ENCODE measurements at places on chromosomes 12 and 14. TPM values are rescaled to one million over a fixed set of nuclear protein-coding genes. Genes with fewer than 3 reads are reported as not detected.

The NAV3 gene
- 4.7 TPM for total RNA-seq

The POTEM gene
- total RNA-seq = not detected

The AQP2 gene
- total RNA-seq = not detected

The NEMF gene
- 61.3 TPM for total RNA-seq

The MMP14 gene
- 41.3 TPM for total RNA-seq

The CLECL1 gene
- total RNA-seq = not detected

The CDCA3 gene
- total RNA-seq = not detected

The OVCH1 gene
- total RNA-seq = not detected

The HOXC5 gene
- total RNA-seq = not detected

The EML5 gene
- 0.19 TPM for total RNA-seq

The STRAP gene
- 115 TPM for total RNA-seq

The PMCH gene
- total RNA-seq = not detected

The KRT81 gene
- total RNA-seq = not detected

The TGM1 gene
- 0.17 TPM for total RNA-seq

The OTX2 gene
- not detected for total RNA-seq

The DCN gene
- 812 TPM for total RNA-seq

The PRB2 gene
- not detected for total RNA-seq

The TMEM253 gene
- 0.35 TPM for total RNA-seq

The GDF11 gene
- total RNA-seq = 17.6 TPM

The SMOC1 gene
- total RNA-seq = 1.4 TPM

The GLI1 gene
- total RNA-seq = 0.66 TPM

The AQP5 gene
- not detected for total RNA-seq

The IAPP gene
- not detected for total RNA-seq

The RNASE3 gene
- total RNA-seq = not detected

The COX8C gene
- 0.72 TPM for total RNA-seq

The C12orf54 gene
- total RNA-seq = not detected

The DBX2 gene
- total RNA-seq = 0.13 TPM

The JDP2 gene
- 14.5 TPM for total RNA-seq

The NGB gene
- total RNA-seq = not detected

The LRP1 gene
- total RNA-seq = 62.0 TPM

The SENP1 gene
- 8.7 TPM for total RNA-seq

The NFE2 gene
- total RNA-seq = 0.33 TPM

The PLEKHD1 gene
- total RNA-seq = 0.23 TPM

The EPYC gene
- not detected for total RNA-seq

The TCTN1 gene
- 26.8 TPM for total RNA-seq

The USP44 gene
- not detected for total RNA-seq

The CD9 gene
- 48.1 TPM for total RNA-seq

The BHLHE41 gene
- 62.6 TPM for total RNA-seq

The TAS2R31 gene
- 0.38 TPM for total RNA-seq

The RERGL gene
- 1.6 TPM for total RNA-seq

The NINJ2 gene
- total RNA-seq = 18.7 TPM

The CCDC85C gene
- 41.4 TPM for total RNA-seq

The ATXN2 gene
- 51.0 TPM for total RNA-seq

The GAS2L3 gene
- 1.7 TPM for total RNA-seq

All from heart right ventricle (tissue), 16 donors.